ENCODE measurements at places on chromosomes 16 and 17.

GRCh38 chr17:1108765-1109605 lies 70.8 kb downstream of the ABR start:
- DNase-seq = peak; percentile 66

DNA sequence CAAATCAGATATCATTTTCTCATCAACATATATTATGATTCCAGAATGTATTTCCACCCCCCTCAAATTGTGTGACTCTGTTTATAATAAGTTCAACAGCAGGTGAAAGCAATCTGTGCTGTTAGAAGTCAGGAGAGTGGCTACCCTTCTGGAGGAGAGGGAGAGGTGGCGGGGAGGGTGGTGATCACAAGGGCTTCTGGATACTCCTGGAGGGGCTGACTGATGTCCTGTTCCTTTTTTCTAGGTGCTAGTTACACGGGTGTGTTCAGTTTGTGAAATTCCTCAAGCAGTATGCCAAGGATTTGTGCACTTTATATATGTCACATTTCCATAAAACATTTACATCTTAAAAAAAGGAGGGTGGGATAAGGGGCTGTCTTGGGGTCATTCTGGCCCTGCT lies 119.1 kb downstream of the IRF8 start:
- DNase-seq = no peak

- DNase-seq = no peak
Observed at GRCh38 chr16:84096447-84097005, 20.2 kb downstream of the MBTPS1 start.

- DNase-seq = no peak
Observed at GRCh38 chr16:50879873-50880695, 138.2 kb downstream of the CYLD start.

DNA sequence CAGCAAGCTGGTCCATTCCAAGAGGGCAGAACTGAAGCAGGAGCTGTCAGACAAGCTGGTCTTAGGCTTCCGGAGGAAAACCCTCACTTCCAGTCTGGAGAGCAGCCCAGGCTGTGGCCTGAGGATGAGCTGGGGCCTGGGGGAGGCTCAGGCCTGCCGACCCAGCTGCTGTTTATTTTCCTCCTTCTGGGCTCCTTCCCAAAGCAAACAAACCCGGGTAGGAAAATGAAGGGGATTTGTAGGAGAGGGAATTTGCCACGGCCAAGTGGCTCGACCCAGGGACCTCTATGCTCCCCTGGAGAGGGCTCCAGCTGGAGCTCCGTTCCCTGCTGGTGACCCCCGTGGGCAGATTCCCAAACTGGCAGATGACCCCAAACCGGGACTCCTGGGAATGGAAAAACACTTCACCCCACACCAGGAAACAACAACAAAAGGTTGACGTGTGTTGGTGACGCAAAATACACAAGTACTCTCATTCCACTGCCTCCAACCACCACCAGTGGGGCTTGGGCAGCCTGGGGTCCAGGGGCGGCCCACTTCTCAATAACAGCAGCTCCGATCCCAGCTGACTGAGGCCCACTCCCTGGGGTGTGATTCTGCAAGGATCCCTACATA lies 8.8 kb downstream of the JUP start:
- DNase-seq = no peak

Data from GM12892 (cell line).